Breast epithelium (tissue), 4 donors: ENCODE measurements at places on chromosomes 6 and 20. TPM values are rescaled to one million over a fixed set of nuclear protein-coding genes. Genes with fewer than 3 reads are reported as not detected.
A peak's percentile ranks its signal among the peaks of the same experiment; 100 is the strongest.

Gene FAM83B
- 13.6 TPM for total RNA-seq

Gene CST9L
- total RNA-seq = not detected

DNA sequence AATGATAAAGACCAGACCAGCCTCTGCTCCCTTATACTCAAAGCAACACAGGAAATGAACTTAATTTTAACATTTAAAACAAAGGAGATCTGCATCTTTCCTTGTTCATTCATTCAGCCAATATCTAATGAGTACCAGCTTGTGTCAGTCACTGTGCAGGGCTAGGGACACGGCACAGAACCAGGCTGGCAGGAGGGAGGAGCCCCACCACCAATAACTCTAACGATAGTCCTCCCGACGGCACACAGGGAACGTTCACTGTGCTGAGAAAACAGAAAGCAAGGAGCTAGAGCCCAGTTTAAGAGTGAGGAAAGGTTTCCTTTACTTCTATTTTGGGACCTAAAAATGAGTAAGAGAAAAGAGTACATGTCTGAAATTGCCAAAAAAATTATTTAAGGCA, 9.9 kb downstream of the ETV7 start:
- DNase-seq = no peak
- no peaks in the 10 kb centered on the region for H3K27me3 ChIP-seq
- H3K36me3 ChIP-seq = no peaks in the 10 kb centered on the region
- no peak overlapping the region for H3K27ac ChIP-seq

- no peaks in the 10 kb centered on the region for H3K27me3 ChIP-seq
- no peaks in the 10 kb centered on the region for H3K36me3 ChIP-seq
- peak; percentile 85 for DNase-seq
Measured at GRCh38 chr6:37024656-37025337, 19.3 kb downstream of the FGD2 start.

GRCh38 chr6:11413728-11414127, 123.8 kb upstream of the TMEM170B start:
- no peaks in the 10 kb centered on the region for H3K36me3 ChIP-seq
- no peak overlapping the region for H3K4me3 ChIP-seq
- H3K27me3 ChIP-seq = no peaks in the 10 kb centered on the region
- DNase-seq = no peak

- H3K4me1 ChIP-seq = no peaks in the 10 kb centered on the region
- no peak for DNase-seq
- no peaks in the 10 kb centered on the region for H3K36me3 ChIP-seq
- H3K4me3 ChIP-seq = no peak overlapping the region
Measured at GRCh38 chr20:9889270-9889981, 50.5 kb upstream of the PAK5 start.

Gene TMEM74B
- total RNA-seq = 4.3 TPM

- H3K4me1 ChIP-seq = no peaks in the 10 kb centered on the region
- no peak overlapping the region for H3K4me3 ChIP-seq
- H3K27ac ChIP-seq = no peak overlapping the region
- DNase-seq = peak; percentile 38
- H3K27me3 ChIP-seq = no peaks in the 10 kb centered on the region
Measured at GRCh38 chr20:35004051-35004725, 48.5 kb downstream of the MYH7B start.

- no peak overlapping the region for H3K4me3 ChIP-seq
- DNase-seq = no peak
- H3K27ac ChIP-seq = no peak overlapping the region
- H3K4me1 ChIP-seq = no peaks in the 10 kb centered on the region
Measured at GRCh38 chr6:68559070-68559469, 76.0 kb upstream of the ADGRB3 start.

Gene POLR1H
- 14.2 TPM for total RNA-seq

- no peak overlapping the region for H3K4me3 ChIP-seq
- H3K27ac ChIP-seq = no peak overlapping the region
- H3K36me3 ChIP-seq = no peaks in the 10 kb centered on the region
- DNase-seq = no peak
Measured at GRCh38 chr20:18904624-18905023, 91.0 kb downstream of the SCP2D1 start.
